ENCODE measurements at places on chromosomes 4 and X.
A peak's percentile ranks its signal among the peaks of the same experiment; 100 is the strongest.

- no peak for DNase-seq
Measured at GRCh38 chrX:1661922-1662221, 47.0 kb downstream of the ASMT start.

- no peak for DNase-seq
Measured at GRCh38 chr4:35175487-35175886, 1068.8 kb downstream of the ARAP2 start.

DNA sequence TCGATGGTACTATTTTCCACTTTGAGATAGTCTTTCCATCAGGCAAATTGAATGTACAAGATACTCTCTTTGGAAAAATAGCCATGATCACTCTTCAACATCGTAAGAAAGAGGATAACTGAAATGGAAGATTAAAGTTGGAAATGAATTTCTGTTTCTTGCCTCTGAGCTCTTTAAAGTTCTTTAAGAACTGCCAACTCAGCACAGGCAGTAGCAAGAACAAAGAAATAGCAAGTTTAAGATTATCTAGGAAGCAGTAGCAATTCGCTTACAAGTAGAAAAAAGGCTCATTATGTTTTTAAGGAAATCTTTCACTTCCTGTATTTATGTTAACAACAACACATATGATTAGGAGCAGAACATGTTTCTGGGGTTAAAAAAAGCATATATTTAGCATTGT lies 127.6 kb downstream of the CDS1 start:
- no peak for DNase-seq

GRCh38 chr4:176761872-176762271 lies 30.9 kb downstream of the VEGFC start:
- DNase-seq = no peak

GRCh38 chrX:111483881-111484280 lies 27.6 kb upstream of the SERTM2 start:
- no peak for DNase-seq

DNA sequence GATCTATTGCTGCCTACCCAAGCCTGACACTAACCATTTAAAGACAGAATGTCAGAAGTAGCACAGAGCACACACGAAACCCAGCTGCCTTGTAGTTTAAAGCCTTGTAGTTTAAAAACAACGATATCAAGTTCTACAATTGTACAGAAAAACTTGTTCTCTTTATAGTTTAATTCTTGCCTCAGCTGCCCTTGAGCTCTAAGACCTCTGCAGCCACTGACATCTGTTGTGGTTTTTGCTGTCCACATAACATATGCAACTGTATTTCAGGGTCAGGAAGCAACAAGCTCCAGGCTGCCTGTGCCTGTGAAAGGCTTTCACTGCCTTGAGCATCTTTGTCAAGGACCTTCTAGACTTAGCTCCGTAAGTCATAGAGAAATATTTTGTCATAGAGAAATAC lies 227.2 kb downstream of the SPCS3 start:
- peak; percentile 43 for DNase-seq

DNA sequence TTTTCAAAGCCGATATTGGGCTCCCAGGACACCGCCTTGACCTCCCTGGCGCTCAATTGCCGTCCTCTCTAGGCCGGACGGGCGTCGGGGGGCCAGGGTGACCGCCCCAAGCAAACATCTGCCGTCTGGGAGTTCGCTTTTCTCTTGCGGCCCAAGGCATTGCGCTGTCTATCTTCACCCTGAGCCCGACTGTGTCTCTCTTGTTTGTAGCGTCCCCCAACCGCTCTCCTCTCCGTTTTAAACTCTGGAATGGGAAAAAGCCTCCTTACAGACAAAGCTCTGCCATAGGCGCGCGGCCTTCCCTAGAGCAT lies 551 bp upstream of the ARX start:
- DNase-seq = no peak

GRCh38 chr4:100100985-100101384 lies 89.3 kb downstream of the DDIT4L start:
- DNase-seq = no peak

GRCh38 chr4:181200076-181200475 lies 1043.1 kb upstream of the TENM3 start:
- no peak for DNase-seq

GRCh38 chr4:133188433-133189146 lies 39.5 kb downstream of the PCDH10 start:
- DNase-seq = no peak

DNA sequence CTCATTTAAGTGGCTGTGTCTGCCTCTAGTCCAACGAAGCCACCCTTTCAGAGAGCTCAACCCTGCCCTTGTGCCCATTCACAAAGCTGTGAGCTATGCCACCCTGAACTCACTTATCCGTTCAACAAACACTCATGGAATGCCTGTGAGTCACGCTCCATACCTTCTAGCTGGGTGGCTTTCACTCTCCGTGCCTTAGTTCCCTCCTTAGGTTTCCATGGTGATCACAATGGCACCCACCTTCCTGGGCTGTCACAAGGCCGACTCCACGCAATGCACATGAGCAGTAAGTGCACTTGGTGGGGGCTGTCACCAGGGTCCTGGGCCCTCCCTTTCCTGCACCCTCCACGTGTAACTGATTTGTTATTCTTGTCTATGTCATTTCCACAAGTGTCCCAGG lies 37.2 kb upstream of the PPP2R2C start:
- no peak for DNase-seq

DNA sequence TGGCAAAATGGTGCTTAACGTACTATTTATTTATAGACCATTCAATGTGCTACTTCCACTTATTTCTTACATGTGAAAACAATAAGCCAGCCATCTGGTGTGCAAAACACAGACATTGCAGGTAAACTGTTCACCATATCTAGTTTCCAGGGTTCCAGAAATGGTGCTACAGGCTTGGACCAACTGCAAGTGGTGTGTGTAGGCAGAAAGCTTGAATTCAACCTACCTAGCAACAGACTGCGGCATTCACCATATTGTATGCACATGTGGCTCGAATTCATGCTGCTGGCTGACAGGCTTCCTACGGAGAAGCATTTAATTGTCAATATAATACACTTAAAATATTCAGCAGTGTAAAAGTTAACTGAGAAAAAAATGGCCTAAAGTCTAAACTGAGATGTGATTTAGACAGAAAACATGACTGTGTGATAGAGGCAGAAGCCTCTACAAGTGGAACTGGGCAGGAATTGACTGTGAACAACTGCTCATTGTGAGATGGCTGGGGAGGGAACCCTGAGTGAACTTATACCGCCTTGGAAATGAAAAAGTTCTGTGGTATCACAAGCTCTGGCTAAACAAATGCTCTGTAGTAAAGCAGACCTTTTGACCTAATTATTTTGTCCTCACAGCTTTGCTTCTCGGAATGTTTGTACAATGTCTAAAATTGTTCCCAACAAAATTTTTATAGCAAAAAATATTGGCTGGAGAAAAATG lies 434.7 kb downstream of the GRIA2 start:
- DNase-seq = no peak

- peak; percentile 93 for DNase-seq
Measured at GRCh38 chrX:10926891-10927290, 184.2 kb upstream of the HCCS start.

DNA sequence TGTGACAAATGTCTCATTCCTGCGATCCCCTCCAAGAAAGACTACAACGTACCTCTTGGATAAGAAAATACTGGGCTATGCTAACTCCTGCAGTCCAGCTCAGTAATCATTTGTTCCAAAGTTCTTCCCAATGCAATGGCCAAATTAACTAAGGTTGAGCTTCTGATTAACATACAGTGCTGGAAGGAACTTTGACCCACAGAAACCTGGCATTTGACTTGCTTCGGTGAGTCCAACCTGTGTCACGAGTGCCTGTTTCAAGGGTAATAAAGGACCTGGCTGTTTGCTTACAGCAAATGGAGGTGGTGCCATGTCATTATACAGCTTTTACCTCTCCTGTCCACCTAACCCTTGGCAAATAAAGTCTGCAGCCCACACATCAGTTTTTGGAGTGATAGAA lies 83.2 kb downstream of the RBM47 start:
- DNase-seq = no peak

DNA sequence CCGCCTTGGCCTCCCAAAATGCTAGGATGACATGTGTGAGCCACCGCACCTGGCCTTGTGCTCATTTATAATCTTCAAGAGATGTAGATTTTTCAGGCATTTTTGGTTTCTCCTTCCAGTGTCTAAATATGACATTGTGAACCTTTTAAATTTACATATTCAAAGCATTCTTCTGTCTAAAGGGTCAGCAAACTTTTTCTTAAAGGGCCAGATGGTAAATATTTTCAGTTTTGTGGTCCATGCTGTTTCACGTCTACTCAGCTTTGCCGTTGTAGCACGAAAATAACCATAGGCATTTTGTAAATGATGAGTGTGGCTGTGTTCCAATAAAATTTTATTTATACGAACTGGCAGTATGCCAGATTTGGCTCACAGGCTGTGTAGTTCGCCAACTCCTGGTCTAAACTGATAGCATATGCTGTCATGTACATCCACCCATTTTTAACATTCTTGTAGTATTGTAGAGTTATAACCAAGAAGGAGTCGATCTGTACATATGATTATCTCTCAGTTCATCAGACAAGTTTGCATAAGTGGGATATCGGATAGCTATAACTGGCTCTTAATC lies 12.7 kb upstream of the GCNA start:
- peak; percentile 30 for DNase-seq

- DNase-seq = no peak
Measured at GRCh38 chr4:89468602-89469001, 161.0 kb upstream of the GPRIN3 start.

- DNase-seq = no peak
Measured at GRCh38 chr4:184362396-184362795, 112.0 kb downstream of the IRF2 start.

- peak; percentile 13 for DNase-seq
Measured at GRCh38 chrX:121103381-121103780, 56.0 kb downstream of the GLUD2 start.

DNA sequence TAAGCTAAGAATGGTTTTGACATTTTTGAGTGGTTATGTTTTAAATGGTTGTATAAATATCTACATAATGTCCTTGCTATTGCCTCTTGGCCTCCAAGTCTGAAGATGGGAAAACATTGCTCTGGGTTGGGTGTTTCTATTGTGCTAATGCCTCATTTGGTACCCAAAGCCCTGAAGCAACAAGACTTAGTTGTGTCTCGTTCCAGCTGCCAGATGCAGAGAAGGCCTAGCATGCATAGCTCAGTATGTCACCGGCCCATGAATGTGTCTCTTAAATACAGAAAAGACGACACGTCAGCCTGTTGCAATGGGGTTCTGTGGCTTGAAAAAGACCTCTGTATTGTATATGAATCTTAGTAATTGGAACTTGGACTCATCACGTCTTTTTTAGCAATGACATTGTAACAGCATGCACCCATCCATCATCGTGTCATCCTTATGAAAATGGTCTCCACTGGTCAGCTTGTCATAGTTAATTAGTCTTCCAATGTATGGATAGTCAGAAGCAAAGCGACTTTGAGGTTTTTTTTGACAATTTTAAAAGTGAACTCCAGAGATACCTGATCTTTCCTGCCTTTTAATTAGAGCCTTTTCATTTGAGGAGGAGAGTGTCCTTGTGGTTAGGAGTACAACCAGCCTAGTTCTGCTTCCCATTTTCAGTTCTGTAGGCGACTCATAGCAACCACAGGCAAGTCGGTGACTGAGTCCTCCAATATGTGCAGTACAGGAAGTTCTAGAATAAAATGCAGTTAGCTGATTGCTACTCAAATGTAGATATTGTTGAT lies 126.4 kb upstream of the GATB start:
- peak; percentile 57 for DNase-seq

- DNase-seq = peak; percentile 82
Measured at GRCh38 chrX:78653118-78653822, 5.9 kb downstream of the RTL3 start.

DNA sequence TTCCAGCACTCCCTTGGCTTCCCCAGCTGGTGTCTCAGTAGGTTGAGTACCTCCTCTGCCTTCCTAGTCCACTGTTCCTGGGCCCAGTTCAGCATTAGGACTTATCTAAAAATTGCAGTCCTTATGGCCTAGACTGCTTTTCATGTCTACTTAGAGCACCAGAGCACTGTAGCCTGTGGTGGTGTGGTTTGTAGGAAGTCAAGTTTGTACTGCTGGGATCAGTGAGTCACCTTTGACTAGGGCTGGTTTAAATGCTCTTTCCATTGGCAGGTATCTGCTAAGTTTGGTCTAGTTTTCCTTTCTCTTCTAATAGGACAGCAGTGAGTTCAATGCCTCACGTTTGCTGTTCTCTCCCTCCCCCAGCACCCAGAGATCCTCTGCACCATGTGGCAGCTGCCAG lies 233.6 kb upstream of the WDFY3 start:
- DNase-seq = no peak

- DNase-seq = no peak
Measured at GRCh38 chr4:100694467-100694866, 176.6 kb upstream of the EMCN start.

DNA sequence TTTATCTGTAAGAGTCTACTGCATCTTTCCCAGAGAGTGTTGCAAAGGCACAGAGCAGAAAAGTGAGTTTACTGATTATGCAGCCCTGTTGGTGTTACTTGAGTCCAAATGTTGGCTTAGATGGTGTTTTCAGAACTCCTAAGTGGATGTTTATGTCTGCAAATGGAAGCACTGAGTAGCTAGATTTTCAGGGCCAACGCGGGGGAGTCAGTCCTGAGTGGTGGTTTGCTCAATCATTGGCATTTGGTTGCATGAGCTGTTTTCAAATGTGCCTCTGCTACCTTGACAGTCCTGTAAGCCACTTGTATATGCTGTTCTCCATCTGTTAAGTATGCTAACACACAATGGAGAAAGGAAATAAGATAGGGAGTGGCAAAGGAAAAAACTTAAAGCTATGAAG lies 45.4 kb downstream of the MAMLD1 start:
- DNase-seq = no peak

DNA sequence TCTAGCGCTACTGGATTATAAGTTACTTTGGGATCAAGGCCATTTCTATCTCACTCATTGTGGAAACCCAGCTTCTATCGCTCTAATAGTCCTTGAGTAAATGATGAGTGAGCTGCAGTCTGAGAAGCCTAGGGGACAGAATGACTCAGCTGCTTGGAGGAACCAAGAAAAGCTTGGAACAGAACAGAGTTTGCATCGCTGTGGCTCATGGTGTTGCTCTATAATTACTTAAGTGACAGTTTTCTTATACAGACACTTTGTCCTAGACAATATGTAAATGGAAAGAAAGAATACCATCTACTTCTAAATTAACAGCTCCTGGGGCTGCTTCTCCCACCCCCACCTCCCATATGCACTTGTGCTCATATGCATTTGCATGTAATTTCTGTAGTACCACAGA lies 156.9 kb downstream of the SLIT2 start:
- peak; percentile 69 for DNase-seq

GRCh38 chr4:125323654-125324053 lies 8.9 kb downstream of the FAT4 start:
- DNase-seq = peak; percentile 81

GRCh38 chr4:122946142-122946541 lies 23.7 kb upstream of the NUDT6 start:
- DNase-seq = no peak

- peak; percentile 85 for DNase-seq
Measured at GRCh38 chrX:3576886-3577501, 136.5 kb downstream of the PRKX start.

DNA sequence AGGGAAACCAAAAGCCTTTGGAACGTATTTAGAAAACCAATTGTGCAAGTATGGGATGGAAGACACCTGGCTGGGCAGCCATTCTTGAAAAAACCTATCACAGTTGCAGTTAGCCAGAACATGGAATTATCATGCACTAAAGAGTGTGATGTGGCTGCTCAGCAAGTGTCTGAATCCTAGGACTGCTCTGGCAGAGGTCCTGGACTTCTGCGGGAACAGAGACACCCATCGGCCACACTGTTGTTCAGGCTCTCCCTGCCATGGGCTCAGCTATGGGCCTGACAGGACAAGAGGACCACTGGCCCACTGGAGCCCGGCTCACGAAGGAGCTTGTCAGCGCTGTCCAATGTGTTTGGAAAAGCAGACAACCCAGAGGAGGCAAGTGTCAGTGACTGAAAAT lies 115.7 kb upstream of the GPC4 start:
- DNase-seq = peak; percentile 39

- no peak for DNase-seq
Measured at GRCh38 chr4:10061650-10062415, 40.5 kb upstream of the SLC2A9 start.

Measured in fibroblast of the aortic adventitia (primary cell).